ENCODE measurements at places on chromosomes 11 and 22.

GRCh38 chr11:15716550-15716949 is 601.8 kb downstream of the INSC start:
- DNase-seq: no peak

GRCh38 chr11:60993615-60994014 is 22.1 kb downstream of the CD6 start:
- no peak for DNase-seq

DNA sequence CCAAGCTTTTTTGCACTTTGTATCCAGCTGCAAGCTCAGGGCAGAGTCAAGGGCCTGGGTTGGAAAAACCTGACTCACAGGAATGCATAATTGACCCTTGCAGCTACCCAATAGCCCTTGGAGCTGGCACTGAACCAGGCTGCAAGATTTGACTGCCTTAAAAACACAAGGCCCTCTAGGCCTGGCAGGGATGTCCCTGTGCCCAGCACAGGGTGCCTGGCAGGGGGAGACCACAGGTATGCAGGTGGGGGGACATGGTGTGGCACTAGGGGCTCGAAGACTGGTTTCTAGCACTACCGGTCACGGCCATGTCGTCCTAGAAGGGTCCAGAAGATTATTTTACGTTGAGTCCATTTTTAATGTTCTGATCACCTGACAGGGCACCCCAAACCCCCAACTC is 30.2 kb downstream of the SBF1 start:
- DNase-seq: no peak

DNA sequence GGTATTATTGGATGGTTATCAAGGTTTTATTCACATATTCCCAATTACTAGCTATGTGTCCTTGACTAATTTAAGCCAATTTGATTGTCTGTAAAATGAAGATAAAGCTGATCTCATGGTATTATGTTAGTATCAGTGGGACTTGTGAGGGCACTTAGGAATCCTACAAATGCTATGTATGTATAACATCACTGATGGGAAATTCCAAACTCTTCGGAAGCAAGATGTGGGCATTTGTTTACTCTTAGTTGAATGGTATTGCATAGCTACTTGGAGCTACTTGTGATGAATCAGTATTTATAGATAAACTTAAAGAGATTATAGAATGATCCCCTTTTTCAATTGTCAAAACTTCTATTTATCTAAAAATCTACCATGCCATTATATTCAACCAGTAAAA is 239.9 kb downstream of the CNTN5 start:
- DNase-seq: no peak

- no peak for DNase-seq
These were observed 16.5 kb downstream of the SLC22A12 start for GRCh38 chr11:64607381-64607985.

GRCh38 chr11:38680746-38681145 is 2082.7 kb upstream of the RAG2 start:
- no peak for DNase-seq

DNA sequence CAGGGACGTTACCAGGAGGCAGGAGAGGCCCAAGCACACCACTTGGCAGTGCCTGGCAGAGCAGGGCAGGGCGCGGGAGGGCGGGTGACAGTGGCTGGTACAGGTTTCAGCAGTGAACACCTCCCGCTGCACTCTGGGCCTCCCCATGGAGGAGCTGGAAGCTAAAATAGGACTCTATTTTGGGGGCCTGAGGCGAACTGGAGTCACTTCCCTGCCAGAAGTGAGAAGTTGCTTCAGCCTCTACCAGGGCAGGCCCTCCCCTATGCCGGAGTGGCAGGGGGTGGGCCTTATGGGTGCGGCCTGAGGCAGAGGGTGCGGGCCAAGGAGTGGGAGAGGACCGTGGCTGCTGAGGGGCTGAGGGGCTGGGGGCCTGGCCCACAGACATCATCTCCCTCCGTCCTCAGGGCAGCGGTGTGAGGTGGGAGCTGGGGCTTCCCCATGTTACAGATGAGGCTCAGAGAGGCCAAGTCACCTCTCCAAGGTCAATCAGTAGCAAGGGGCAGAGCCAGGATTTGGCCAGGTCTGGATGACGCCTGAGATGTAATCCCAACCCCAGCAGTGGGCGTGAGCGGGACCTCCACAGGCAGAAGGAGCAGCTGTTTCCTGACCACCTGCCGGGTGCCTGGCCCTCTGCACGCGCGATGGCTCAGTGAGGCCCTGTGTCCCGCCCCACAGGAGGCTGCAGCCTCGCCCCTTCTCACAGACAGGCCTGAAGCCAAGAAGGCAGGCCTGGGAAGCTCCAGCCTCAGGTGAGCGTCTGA is 39.3 kb downstream of the KCNJ4 start:
- no peak for DNase-seq

- no peak for DNase-seq
These were observed 28.9 kb downstream of the ZNF214 start for GRCh38 chr11:6991227-6991626.

- peak; percentile 36 for DNase-seq
These were observed 1.3 kb downstream of the MYH9 start for GRCh38 chr22:36386351-36386899.

- no peak for DNase-seq
These were observed 62.9 kb upstream of the PRODH start for GRCh38 chr22:18999008-18999407.

- DNase-seq: no peak
These were observed 37.1 kb upstream of the HMGXB4 start for GRCh38 chr22:35220221-35220620.

DNA sequence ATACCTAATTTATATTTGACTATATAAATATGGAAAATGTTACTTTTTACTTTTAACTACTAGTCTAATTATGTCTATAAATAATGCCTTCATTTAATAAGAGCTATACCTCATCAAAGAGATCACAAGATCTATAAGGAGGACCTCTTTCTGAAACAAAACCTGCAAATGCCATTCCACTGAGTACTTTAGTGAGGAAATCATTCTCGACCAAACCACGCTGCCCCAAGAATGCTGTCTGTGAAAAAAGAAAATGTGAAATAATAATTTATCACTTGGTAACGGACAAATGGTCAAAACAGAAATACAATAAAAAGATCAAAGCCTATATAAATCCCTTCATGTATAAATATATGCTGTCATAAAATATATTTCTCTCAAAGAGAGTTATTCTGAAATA is 301.7 kb downstream of the SBF2 start:
- DNase-seq: no peak

DNA sequence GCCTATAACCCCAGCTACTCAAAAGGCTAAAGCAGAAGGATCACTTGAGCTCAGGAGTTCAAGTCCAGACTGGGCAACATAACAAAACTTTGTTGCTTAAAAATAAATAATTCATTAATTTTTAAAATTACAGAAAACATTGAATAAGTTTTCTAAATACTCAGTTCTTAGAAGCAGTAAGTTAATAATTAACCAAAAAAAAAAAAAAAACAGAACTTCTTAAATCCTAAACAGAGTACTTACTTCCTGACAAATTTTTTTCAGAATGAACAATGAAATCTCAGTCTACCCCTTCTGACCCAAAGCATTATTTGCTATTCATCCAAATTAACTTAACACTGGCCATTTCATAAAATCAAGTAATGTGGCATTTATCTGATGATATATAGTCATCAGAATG is 65.4 kb upstream of the ARHGAP32 start:
- DNase-seq: no peak

DNA sequence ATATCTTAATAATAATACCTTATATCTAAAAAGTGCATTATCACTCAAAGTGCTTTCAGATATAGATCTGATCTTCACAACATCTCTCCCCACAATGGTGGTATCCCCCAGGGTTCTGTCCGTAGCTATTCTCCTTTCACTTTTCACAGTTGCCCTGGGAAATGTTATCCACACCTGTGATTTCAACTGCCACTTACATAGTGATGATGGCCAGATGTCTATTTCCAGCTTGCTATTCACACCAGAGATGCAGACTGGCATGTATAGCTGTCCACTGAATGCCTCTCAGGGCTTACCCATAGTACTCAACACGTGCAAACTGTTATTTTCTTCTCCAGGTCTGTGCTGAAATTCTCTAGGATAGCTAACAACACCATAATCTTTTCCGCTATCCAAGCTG is 724.7 kb downstream of the DLG2 start:
- DNase-seq: no peak

DNA sequence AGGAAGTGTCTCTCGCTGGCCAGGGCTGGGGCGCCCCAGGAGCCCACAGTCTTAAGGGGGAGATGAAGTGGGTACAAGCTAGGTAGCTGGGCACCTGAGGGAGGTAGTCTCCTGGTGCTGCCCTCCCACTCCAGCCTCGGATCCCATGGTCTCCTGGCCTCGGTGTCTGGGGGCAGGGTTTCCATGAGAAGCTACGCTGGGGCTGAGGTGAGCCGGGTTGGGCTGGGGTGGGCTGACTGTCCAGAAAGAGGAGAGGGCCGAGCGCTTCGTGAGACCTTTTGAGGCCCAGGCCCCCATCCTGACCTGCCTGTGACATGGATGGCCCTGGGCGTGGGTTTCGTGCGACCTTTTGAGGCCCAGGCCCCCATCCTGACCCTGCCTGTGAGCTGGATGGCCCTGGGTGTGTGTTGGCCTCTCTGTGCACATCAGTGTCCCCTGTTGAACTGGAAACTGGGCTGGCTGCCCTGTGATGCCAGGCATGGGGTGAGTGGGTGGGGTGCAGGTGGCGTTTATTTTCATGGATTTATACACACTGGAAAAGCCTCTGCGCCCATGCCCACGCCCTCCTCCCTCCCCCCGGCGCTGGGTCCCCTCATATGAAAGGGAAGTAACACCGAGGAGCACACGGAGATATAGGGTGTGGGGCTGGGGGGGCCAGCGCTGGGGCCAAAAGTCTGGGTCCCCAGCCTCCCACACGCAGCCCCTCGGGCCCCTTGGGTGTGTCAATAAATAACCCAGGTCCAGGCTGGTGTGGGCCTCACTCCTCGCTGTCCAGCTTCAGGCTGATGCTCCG is 8.6 kb downstream of the AIP start:
- DNase-seq: no peak

GRCh38 chr11:79336797-79337517 is 103.9 kb downstream of the TENM4 start:
- no peak for DNase-seq

DNA sequence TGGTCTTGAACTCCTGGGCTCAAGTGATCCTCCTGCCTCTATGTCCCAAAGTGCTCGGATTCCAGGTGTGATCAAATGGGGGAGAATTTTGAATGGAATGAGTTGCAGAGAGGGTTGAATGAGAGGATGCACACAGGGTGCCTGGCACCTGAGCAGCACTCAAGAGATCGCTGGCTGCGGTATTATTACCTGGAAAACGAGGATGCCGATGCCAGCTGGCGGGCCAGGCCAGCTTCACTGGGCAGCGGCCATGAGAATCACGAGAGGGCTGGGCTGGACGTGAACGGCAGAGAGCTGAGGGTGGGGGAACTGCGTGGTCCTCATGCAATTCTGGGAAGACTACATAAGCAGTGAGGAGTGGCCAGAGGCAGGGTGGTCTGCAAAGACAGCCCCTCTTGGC is 2.9 kb downstream of the MGAT3 start:
- DNase-seq: peak; percentile 0

DNA sequence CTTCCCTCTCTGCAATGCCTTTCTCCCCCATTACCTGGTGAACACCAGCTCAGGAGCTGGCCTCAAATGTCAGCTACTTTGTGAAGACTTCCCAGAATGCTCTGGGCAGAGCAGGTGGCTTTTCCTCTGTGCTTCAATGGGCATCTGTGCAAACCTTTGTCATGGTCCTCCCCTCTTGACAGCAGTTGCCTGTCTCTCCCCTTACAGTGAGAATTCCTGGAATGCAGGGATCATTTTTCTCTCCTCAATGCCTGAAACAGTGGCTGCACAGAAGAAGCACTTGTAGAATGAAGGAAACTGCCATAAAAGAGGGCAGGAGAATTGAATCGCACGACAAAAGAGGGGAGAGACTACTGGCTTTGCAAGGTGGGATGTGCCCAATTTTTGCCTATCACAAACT is 92.8 kb upstream of the NARS2 start:
- no peak for DNase-seq

GRCh38 chr11:130034236-130034635 is 31.6 kb upstream of the PRDM10 start:
- no peak for DNase-seq

DNA sequence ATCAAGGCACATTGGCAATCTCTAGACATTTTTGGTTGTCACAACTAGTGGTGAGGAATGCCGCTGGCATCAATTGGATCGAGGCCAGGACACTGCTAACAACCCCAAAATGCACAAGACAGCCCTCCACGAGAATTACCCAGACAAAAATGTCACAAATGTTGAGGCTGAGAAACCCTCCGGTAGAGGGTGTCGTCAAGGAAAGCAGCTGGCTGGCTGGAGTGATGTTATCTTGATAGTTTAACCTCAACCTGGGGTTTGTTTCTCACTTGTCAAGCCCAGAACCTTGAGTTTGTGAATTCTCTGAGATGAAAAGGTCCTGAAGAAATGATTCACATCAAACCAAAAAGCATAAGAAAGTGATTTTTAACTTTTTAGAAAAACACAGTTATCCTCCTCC is 21.1 kb upstream of the TMPRSS13 start:
- DNase-seq: peak; percentile 33

DNA sequence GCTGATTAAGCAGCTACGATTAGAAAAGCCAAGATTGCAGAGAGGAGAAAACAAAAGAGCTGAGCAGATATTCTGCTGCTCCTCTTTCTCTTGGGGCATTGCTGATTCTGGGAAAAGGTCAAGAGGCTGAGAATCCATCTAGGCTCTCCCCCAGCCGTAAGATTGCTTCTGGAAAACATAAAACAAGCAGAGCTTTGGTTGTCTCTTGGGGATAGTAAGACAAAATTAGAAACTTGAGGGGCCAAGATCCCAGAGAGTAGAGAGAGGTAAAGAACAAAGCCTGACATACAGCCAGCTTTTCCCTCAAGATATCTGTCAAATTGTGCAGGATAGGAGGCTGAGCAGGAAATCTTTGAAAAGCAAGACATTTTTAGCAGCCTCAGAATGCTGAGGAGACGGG is 158.2 kb downstream of the TTC28 start:
- DNase-seq: no peak

GRCh38 chr11:69357458-69358397 is 63.8 kb downstream of the MYEOV start:
- no peak for DNase-seq

DNA sequence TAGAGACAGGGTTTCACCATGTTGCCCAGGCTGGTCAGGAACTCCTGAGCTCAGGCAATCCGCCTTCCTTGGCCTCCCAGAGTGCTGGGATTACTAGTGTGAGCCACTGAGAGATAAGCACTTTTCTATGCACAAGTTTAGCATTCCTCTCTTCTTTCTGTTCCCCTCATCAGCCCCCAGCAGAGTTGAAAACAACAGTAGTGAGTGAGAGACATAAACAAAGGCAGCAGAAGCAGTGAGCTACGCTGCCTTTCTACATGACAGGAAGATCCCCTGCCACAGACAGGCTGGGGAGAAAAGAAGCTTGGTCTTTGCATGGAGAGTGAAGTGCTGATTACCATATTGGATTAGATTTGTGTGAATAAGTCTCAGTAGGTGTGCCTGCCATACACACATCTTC is 392.0 kb upstream of the KIRREL3 start:
- no peak for DNase-seq
